ENCODE measurements at places on chromosomes 4 and X. TPM values are rescaled to one million over a fixed set of nuclear protein-coding genes. Genes with fewer than 3 reads are reported as not detected.

The SLC10A4 gene
- 0.29 TPM for total RNA-seq

The CT55 gene
- not detected for total RNA-seq

The RHOXF2B gene
- not detected for total RNA-seq

The KIAA1210 gene
- total RNA-seq: 0.15 TPM

The LGI2 gene
- 2.2 TPM for total RNA-seq

The SATL1 gene
- 0.15 TPM for total RNA-seq

The ZBTB33 gene
- total RNA-seq: 12.6 TPM

The ASB9 gene
- total RNA-seq: 2.2 TPM

The ETNPPL gene
- total RNA-seq: not detected

The LPAR4 gene
- 0.59 TPM for total RNA-seq

The SLC35A2 gene
- total RNA-seq: 17.3 TPM

The USP26 gene
- not detected for total RNA-seq

The SULT1E1 gene
- 0.66 TPM for total RNA-seq

The XIAP gene
- total RNA-seq: 44.2 TPM

The ADAMTS3 gene
- total RNA-seq: 1.9 TPM

The OPN1MW3 gene
- total RNA-seq: not detected

The P2RY8 gene
- 1.5 TPM for total RNA-seq

All from breast epithelium (tissue), 4 donors.